ENCODE measurements at places on chromosomes 4 and X.
A peak's percentile ranks its signal among the peaks of the same experiment; 100 is the strongest.

DNA sequence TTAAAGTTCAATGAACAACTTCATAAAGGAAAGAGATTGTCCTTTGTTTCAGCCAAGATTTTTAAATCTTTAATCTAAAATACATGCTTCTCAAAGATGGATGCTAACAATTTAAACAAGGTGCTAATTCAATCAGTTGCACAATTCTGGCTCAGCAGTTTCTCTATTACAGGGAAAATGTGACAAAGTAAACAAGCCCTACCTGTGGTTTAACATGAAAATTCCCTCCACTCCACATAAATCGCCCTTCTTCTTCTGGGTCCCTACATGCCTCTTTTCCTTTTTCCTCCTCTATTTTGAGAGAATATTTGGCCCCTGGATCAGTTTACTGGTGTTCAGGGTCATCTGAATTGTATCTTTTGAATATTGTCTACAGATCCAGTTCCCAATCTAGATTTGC is 80.6 kb downstream of the FRYL start:
- DNase-seq: no peak

- DNase-seq: no peak
These were observed 109.3 kb downstream of the FAM53A start for GRCh38 chr4:1574601-1575417.

DNA sequence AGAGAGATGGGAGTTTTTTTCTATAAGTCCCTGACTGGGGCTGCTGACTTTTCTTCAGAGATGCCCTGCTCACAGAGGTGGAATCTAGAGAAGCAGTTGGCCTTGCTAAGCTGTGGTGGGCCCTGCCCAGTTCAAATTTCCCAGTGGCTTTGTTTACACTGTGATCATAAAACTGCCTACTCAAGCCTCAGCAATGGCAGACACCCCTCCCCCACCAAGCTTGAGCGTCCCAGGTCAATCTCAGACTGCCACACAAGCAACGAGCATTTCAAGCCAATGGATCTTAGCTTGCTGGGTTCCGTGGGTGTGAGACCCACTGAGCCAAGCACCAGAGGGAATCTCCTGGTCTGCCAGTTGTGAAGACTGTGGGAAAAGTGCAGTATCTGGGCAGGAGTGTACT is 199.8 kb upstream of the WDFY3 start:
- DNase-seq: no peak

- DNase-seq: no peak
These were observed 182.7 kb downstream of the ANK2 start for GRCh38 chr4:113232194-113232593.

DNA sequence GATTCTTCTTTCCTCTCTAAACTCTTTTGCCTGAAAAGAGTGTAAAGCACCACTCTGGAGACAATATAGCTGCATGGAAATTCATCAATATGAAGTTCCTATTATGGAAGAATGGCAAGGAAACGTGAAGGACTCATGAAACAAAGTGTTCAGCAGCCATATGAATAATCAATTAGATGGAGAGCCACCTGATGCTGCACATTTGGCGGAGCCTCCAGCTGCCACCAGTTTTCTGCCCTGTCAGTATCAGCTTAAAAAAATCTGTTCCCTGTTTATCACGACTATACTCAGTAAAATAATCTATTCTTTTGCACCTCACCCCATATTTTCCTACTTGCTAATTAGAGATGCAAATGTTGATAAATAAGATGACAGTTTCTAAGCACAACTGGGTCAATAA is 276.0 kb downstream of the UNC5C start:
- no peak for DNase-seq

DNA sequence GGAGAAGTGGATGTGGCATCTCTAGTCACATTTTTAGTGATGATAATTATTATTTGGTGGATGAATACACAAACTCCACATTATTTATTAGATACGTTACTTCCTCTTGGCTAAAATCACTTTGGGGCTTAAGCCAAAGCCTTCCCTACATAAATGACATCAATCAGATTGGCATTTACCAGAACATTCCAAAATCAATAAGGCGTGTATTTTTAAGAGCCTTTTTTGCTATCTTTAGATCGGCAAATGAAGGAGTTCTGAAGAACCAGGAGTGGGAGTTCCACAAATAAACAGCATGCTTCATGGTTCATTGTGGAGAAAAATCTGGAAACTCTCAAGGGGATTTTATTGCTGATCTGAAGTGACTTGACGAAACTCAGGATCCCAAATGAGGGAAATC is 89.7 kb downstream of the AMELX start:
- no peak for DNase-seq

DNA sequence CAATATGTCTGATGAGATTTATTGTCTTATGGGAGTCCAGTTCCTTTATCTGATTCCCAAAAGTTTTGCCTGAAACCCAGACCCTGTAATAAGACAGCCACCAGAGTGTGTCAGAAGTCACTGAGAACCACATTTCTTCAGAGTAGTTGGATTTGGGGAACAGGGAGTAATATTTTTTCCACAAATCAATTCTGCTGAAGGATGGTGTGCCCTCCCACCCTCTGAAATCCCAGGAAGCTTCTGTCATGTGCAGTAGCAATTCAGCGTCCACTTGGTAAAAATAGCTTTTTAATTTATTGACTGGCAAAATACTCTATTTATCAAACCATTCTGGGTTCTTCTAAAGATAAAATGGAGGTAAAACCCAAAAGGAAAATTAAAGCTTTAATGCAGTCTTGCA is 229.4 kb downstream of the FBXW7 start:
- no peak for DNase-seq

- DNase-seq: peak; percentile 33
These were observed 30.5 kb upstream of the COL25A1 start for GRCh38 chr4:109332926-109333464.

- no peak for DNase-seq
These were observed 31.1 kb downstream of the MAML3 start for GRCh38 chr4:140122891-140123290.

DNA sequence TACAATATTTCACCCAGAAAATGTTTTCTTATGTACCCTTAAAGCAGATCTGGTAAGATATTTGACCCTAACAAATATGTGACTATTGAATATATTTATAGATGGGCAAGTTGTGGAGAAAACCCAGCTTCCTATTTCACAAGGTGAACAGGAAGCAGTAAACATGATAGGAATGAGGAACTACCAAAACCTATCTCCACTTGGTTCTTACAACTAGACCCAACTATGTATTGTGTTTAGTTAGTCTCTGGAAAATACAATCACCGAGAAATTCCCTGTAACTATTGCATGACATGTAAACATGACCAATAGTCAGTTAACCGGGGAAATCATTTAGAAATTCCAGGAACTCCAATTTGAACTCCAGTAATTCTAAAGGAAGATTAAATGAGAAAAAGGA is 8.4 kb upstream of the RXFP1 start:
- no peak for DNase-seq

DNA sequence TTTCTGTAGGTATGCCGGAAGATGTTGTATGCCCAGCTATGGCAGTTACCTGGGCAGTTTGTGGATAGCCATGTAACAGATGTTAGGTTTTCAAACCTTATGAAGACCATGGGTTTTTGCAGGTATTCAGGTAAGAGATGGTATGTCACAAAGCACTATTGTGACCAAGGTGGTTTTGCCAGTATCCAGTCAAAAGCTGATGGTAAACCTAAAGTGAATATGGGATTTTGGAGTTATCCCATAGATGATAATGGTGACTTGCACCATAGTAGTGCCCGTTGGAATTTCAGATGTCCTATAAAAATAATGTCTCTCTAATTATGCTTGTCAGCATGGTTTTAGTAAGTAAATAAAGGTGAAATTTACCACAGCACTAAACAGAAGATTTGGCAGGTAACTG is at the start of gene ATXN3L:
ATXN3L (minus strand) TSS at position 101 of the 400 bp plus-strand sequence. CDS start 119 bp downstream, outside the sequence.
- DNase-seq: no peak

DNA sequence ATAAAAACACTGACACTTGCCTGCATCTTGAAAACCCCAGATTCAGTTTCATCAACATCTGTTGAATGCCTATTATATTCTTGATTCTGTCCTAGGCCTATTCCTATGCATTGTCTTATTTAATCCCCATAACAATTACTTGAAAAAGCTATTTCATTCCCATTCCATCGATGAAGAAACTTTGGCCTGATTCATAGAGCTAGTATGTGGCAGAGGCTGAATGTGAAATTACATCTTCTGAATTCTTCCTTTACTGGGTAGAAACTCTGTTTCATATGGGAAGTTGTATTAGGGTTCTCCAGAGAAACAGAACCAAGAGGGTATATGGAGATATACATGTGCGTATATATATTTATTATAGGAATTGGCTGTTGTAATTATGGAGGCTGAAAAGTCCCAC is 35.0 kb upstream of the SLC4A4 start:
- DNase-seq: no peak

DNA sequence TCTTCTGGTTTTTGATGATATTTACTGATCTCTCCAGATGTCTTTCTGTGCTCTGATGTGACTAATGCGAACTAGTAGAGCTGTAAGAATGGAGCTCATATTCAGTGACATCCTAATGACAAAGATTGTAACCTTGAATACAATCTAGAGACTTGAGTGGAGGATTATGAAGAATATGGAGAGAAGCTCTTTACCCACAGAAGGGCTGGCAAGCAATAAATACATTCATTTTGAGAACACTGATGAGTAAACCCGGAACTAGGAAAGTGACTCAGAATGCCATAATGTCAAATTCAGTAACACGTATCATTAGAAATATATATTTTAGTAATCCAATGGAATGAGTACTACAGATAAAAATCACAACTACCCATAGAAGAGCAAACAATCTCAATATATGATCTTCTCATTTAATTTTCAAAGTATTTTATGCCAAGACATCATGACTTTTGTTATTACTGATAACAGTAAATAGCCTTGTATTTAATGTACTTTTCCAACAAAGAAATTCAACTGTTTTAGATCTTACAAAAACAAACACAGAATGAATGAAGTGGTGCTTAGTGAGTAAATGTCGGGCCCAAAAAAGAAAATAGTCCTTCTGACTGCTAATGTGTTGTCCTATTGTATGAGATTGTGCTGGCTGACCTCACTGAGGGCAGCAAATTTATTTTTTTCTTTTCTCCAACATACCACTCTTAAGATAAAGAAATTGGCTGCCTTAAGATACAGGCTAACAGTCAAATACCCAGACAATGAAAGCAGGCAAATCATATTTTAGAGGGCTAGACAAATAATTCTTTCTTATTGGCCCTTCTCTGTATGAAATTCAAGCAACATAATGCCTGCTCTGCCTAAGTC is 49.2 kb upstream of the HDAC8 start:
- no peak for DNase-seq

DNA sequence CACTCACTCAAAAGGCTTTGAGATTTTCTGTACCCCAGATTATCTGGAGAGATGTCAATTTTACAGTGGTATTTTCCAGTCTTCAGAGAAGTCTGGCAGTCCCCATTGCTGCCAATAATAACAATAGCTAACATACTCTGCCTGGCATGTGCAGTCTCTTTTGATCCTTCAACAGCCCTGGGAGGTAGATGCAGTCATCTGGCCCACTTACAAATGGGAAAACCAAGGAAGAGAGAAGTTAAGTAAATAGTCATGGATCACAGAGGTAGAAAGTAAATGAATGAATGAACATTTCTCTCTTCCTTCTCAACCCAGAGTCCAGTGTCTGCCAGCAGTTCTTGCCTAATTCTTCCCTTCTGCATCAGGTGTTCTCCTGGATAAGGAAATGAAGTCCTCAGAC is 113.0 kb upstream of the EDNRA start:
- no peak for DNase-seq

DNA sequence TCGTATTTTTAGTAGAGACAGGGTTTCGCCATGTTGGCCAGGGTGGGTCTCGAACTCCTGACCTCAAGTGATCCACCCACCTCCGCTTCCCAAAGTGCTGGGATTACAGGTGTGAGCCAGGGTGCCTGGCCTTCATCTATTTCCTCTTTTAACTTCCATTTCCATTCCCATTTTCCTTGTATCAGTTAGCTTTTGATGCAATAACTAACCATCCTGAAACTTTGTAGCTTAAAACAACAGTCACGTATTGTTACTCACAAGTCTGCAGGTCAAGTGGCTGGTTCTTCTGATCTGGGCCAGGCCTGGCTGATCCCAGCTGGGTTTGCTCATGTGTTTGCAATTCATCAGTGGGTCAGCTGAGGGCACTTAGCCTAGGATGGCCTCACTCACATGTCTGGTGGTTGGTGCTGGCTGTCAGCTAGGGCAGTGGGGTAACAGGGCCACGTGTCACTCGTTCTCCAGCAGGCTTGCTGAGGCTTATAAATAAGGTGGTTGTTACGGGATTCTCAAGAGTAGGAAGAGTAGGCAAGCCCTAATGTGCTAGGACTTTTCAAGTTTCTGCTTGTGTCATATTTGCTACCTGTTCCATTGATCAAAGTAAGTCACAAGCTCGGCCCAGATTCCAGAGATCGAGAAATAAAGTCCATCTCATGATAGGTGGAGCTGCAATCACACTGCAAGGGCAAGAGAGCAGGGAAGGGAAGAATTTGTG is 88.2 kb downstream of the SOWAHB start:
- DNase-seq: no peak

DNA sequence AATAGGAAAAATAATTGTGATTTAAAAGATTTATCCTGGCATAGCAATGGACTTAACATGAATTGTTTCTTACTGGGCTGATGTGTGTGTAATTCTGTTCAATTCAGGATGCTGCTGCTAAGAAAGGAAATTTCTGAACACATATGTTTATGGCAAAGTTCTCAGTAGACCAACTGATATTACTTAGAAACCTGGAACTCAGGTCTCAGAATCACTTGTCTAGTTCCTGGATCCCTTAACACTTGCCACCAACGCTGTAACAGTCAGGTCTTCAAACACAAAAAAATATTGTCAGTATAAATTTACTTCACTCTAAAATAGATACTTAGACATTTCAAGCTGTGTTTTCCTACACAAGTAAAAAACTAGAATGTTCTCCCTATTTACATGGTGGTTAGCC is 5.5 kb downstream of the CASP3 start:
- no peak for DNase-seq

DNA sequence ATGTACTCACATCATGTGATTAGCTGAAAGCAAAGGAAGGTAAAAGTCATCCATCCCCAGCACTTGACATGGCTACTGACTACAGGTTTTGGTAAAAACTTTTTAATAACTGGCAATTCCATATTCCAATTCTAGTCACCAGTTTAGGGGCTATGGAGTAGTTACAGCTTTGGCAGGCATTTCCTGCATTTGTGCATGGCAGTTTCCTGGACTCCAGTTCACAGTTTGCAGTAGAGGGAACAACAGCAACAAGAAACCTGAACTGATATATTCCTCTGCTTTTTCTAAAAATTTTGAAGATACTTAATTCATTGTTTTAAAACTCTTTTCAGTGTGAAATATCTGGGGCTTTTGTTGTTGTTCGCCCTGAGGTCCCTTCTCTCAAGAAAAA is 184.3 kb downstream of the PPP3CA start:
- no peak for DNase-seq

GRCh38 chrX:149830192-149830873 is 48.6 kb downstream of the MAGEA9 start:
- DNase-seq: peak; percentile 34

DNA sequence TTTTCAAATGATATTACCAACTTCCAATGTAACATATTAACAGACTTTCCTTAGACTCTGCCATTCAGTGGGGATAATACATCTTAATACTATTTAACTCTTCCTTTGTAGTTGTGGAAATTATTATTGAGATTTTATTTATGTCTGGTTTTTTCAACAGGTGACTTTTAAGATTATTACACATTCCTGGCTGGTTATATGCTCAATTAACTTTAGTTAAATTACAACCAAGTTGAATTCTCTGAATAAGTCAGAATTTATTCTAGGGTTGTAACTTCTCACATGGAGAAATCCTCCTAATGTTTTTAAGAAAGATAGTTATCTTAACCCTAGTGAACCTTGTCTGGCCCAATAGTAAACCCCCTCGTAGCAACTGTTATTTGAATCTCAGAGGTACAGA is 107.3 kb downstream of the SLC10A6 start:
- DNase-seq: no peak

Measured in stimulated activated CD4-positive, alpha-beta T cell treated with anti-CD3 and anti-CD28 coated beads, Interleukin-15, amount 100 ng/mL, for 24 hours (primary cell).